ENCODE measurements at places on chromosomes 1 and 21.

GRCh38 chr1:154966111-154966510 is 4.4 kb downstream of the SHC1 start:
- H3K27me3 ChIP-seq, result no peaks in the 10 kb centered on the region
- no peak overlapping the region for H3K4me3 ChIP-seq
- H3K36me3 ChIP-seq, result peaks cover 42% of the 10 kb centered on the region
- DNase-seq, result no peak
- no peak overlapping the region for H3K27ac ChIP-seq
- H3K4me1 ChIP-seq, result no peaks in the 10 kb centered on the region

DNA sequence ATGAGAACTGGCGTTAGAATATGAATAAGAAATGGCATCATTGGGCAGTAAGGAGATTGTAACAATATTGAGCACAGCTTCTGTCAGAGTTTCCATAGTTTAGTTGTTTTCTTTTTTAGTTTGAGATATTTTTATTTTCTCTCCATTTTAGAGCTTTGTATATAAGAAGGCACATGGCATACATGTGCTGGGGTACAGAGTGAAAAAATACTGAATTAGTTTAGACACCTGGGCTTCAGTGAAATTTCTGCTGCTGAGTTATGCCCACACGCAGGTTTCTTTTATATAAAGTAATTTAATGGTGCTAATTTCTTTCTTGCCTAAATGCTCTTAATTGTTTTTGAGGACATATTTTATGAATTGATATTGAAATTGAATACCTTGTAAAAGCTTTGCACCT is 53.6 kb upstream of the RWDD3 start:
- no peak overlapping the region for H3K4me3 ChIP-seq
- no peaks in the 10 kb centered on the region for H3K4me1 ChIP-seq
- DNase-seq, result no peak

- no peak overlapping the region for H3K4me3 ChIP-seq
- H3K27me3 ChIP-seq, result no peaks in the 10 kb centered on the region
- peaks cover 25% of the 10 kb centered on the region for H3K36me3 ChIP-seq
- no peak for DNase-seq
These were observed 66.7 kb upstream of the GUCA2A start for GRCh38 chr1:42231253-42231652.

DNA sequence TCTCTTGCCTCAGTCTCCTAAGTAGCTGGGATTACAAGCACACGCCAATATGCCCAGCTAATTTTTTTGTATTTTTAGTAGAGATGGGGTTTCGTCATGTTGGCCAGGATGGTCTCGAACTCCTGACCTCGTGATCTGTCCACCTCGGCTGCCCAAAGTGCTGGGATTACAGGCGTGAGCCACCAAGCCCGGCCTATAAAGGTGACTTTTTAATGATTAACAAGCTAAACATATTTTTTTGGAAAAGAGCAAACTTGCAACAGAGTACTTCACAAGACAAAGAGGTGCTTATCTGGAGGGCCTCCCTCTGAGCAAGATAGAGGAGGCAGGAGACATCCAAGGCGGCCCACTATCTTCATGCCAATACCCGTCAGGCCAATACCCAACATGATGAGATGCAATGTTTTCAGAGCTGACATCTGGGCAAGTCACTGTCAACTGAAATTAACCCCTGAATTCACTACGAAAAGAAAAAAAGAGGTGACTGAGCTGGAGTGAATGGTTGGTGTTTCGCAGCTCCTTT is 10.5 kb downstream of the BCAR3 start:
- peaks cover 2% of the 10 kb centered on the region for H3K36me3 ChIP-seq
- H3K27me3 ChIP-seq, result no peaks in the 10 kb centered on the region
- H3K4me3 ChIP-seq, result no peak overlapping the region
- H3K4me1 ChIP-seq, result peaks cover 3% of the 10 kb centered on the region
- no peak overlapping the region for H3K27ac ChIP-seq

GRCh38 chr1:26583646-26584485 is 54.3 kb downstream of the RPS6KA1 start:
- no peak overlapping the region for H3K4me3 ChIP-seq
- no peak overlapping the region for H3K27ac ChIP-seq
- no peaks in the 10 kb centered on the region for H3K36me3 ChIP-seq
- H3K27me3 ChIP-seq, result no peaks in the 10 kb centered on the region

- H3K27me3 ChIP-seq, result no peaks in the 10 kb centered on the region
- H3K27ac ChIP-seq, result no peak overlapping the region
- H3K4me3 ChIP-seq, result no peak overlapping the region
These were observed 2.2 kb upstream of the KRTAP10-4 start for GRCh38 chr21:44571296-44571695.

DNA sequence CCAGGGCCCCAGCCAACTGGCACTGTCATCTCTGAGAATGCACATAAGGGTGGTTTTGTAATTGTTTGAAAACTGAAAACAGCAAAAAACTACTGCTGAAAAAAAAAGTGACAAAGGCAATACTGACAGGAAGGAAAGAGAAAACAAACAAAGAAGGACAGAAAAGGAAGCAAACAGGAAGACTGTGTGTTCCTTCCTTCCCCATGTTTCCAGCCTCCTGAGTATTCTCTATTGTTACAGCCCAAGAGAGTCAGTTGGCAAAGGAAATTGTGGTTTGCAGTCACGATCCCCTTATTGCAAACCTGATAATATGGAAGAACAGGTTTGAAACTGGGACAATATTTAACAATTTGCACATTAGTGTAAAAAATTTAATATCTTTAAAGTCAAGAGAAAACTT is 1177.6 kb downstream of the PLA2G4A start:
- no peak overlapping the region for H3K4me3 ChIP-seq
- H3K36me3 ChIP-seq, result no peaks in the 10 kb centered on the region
- no peaks in the 10 kb centered on the region for H3K4me1 ChIP-seq
- no peak overlapping the region for H3K27ac ChIP-seq
- H3K27me3 ChIP-seq, result no peaks in the 10 kb centered on the region

DNA sequence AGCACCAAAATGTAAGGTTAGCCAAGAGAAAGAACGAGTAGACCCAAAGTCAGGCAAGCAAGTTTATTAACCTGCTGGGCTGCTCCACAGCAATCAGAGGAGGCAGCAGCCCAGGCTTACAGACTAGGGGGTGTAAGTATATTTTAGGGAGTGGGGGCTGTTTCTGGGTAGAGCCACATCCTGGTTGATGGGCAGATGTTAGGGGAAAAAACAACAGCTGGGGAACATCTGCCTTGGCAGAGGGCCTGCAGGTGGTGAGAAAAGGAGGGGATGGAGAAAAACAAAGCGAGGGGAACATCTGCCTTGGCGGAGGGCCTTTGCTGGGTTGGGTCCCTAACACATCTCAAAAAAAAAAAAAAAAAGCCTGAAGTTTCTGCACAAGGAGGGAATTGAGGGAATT is 9.7 kb upstream of the ZBTB48 start:
- DNase-seq, result no peak
- H3K36me3 ChIP-seq, result no peaks in the 10 kb centered on the region
- H3K27me3 ChIP-seq, result 0 out of 2 replicates have a peak, but pooled peaks cover 2% of the 10 kb centered on the region
- no peak overlapping the region for H3K27ac ChIP-seq
- H3K4me3 ChIP-seq, result no peak overlapping the region

DNA sequence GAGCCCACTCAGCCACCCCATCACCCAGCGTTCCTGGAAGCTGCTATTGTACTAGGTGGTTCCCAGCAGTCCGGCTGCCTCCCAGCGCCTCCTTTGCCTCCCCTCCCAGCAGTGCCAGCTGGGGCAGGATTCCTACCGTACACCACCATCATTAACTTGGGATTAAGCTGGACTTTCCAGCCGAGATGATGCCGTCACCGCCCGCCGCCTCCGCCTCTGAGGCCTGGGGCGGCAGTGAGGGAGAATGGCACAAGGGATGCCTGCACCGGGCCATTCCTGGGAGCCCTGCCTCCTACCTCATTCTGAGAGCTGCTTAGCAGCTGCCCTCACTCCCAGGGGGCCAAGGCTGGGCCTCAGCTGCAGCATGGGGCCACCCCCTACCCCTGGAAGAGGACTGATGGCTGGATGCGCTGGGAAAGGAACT is 13.2 kb downstream of the CNTN2 start:
- no peak overlapping the region for H3K4me3 ChIP-seq
- no peak for DNase-seq
- no peak overlapping the region for H3K27ac ChIP-seq
- no peaks in the 10 kb centered on the region for H3K4me1 ChIP-seq
- H3K36me3 ChIP-seq, result no peaks in the 10 kb centered on the region
- H3K27me3 ChIP-seq, result no peaks in the 10 kb centered on the region

GRCh38 chr21:37877888-37878684 is 38.2 kb downstream of the KCNJ6 start:
- H3K4me1 ChIP-seq, result no peaks in the 10 kb centered on the region
- no peaks in the 10 kb centered on the region for H3K36me3 ChIP-seq
- H3K4me3 ChIP-seq, result no peak overlapping the region

DNA sequence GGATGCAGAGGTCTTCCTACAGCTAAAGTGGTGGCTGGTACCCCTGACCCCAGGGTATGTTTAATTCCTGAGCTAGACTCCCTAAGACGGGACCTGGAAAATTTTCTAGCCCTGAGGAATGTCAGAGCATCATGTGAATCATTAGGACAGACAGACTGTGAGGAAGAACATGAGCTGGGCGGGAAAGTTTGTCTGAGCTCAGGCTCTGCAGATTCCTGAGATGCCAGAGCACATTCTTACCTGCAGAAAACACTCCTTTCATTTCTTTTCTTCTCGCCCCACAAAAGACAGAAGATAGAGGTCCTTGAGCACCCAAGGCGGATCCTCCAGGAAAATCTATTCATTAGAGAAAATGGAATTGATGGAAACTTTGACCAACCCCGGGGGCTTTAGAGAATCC is 6.5 kb downstream of the CAPN2 start:
- H3K36me3 ChIP-seq, result peaks cover 34% of the 10 kb centered on the region
- DNase-seq, result peak; percentile 75
- H3K27me3 ChIP-seq, result peaks cover 31% of the 10 kb centered on the region
- H3K4me3 ChIP-seq, result no peak overlapping the region
- H3K27ac ChIP-seq, result no peak overlapping the region
- H3K4me1 ChIP-seq, result peaks cover 8% of the 10 kb centered on the region

- H3K27ac ChIP-seq, result no peak overlapping the region
- DNase-seq, result peak; percentile 50
- no peaks in the 10 kb centered on the region for H3K27me3 ChIP-seq
- peak overlapping the region; percentile 48 for H3K4me3 ChIP-seq
- H3K4me1 ChIP-seq, result peaks cover 12% of the 10 kb centered on the region
- H3K36me3 ChIP-seq, result no peaks in the 10 kb centered on the region
These were observed 27.9 kb downstream of the RERE start for GRCh38 chr1:8789314-8790214.

DNA sequence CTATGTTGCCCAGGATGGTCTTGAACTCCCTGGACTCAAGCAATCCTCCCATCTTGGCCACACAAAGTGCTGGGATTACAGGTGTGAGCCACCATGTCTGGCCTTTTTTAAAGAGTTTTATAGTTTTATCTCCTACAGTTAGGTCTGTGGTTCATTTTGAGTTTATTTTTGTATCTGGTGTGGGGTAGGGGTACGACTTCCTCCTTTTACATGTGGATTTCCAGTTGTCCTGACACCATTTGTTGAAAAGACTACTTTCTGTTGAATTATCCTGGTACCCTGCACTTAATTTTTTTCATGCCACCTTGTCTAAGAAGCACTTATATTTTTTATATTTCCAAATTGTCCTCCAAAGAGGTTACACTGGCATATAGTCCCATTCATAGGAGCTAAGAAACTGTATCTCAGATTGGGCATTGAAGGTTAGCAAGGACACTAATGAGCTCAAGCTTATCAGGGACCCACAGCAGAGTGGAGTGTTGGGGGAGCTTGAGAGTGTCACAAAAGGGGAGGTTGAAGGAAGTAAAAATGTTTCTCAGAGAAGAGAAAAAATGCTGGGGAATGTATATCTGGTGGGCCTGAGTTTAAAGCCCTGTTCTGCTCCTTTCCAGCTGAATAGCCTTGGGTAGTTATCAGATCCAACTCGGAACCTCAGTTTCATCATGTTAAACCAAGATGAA is 23.4 kb upstream of the MEF2D start:
- no peak overlapping the region for H3K27ac ChIP-seq
- H3K4me1 ChIP-seq, result peaks cover 8% of the 10 kb centered on the region
- H3K27me3 ChIP-seq, result no peaks in the 10 kb centered on the region
- no peak for DNase-seq
- peaks cover 25% of the 10 kb centered on the region for H3K36me3 ChIP-seq
- H3K4me3 ChIP-seq, result no peak overlapping the region

GRCh38 chr1:89823679-89824292 is 3.0 kb downstream of the LRRC8D start:
- H3K36me3 ChIP-seq, result peaks cover 30% of the 10 kb centered on the region
- DNase-seq, result no peak
- H3K4me1 ChIP-seq, result peaks cover 10% of the 10 kb centered on the region
- no peak overlapping the region for H3K27ac ChIP-seq
- H3K4me3 ChIP-seq, result peak overlapping the region; percentile 13
- H3K27me3 ChIP-seq, result no peaks in the 10 kb centered on the region

DNA sequence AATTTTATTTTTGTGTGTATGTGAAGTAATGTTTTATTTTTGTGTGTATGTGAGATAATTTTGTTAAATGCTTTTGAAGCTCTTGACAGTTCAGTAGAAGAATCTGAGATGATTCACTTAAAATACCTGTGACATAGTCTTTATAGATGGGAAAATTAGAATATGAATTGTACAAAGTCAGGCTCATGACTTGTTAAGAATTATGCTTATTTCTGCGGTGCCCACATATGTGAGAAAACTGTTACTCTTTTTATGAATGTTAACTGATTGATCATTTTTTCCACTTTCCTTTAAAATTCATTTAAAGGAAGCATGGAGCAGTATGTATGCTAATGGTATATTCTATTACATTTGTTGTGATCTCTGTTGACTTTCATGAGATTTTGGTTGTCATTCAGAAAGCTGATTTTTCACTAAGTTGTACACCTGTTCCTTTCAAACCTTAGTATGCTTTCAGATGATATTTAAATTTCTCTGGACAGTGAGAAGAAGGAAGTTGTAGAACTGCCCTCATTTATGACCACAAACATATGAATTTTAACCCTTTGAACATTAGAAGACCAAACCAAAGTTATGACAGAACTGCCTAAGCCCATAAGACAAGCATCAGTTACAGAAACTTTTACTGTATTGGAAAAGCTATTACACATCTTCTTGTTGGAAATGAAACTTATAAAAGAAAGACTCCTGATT is 110.1 kb downstream of the POU2F1 start:
- no peaks in the 10 kb centered on the region for H3K27me3 ChIP-seq
- H3K27ac ChIP-seq, result no peak overlapping the region
- no peak for DNase-seq
- H3K4me3 ChIP-seq, result no peak overlapping the region
- no peaks in the 10 kb centered on the region for H3K4me1 ChIP-seq

- H3K4me3 ChIP-seq, result no peak overlapping the region
- no peaks in the 10 kb centered on the region for H3K4me1 ChIP-seq
- DNase-seq, result peak; percentile 43
- H3K27me3 ChIP-seq, result no peaks in the 10 kb centered on the region
- no peak overlapping the region for H3K27ac ChIP-seq
These were observed 169.9 kb downstream of the LRRC7 start for GRCh38 chr1:69737527-69738185.

DNA sequence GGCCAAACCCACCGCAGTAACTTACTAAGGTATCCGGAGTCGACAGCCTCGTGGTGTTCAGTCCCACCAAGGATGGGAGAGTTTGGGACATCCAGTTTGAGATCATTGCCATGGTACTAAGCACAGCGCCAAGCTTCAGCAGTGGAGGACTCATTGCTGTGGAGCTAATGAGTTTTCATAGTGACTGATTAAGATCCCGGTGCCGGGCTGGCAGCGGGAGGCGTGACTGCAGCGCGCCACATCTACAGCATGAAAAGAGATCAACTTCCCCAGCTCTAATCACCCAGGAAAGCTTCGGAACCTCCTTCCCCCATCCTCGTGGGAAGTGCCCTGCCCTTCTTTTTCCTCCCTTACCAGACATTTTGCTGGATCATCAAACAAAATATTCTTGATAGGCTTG is 149.9 kb downstream of the OLFM3 start:
- no peaks in the 10 kb centered on the region for H3K36me3 ChIP-seq
- DNase-seq, result peak; percentile 48
- H3K4me1 ChIP-seq, result no peaks in the 10 kb centered on the region
- H3K27me3 ChIP-seq, result no peaks in the 10 kb centered on the region
- H3K4me3 ChIP-seq, result peak overlapping the region; percentile 75
